ENCODE measurements at places on chromosomes 7 and 10. TPM values are rescaled to one million over a fixed set of nuclear protein-coding genes. Genes with fewer than 3 reads are reported as not detected.

DNA sequence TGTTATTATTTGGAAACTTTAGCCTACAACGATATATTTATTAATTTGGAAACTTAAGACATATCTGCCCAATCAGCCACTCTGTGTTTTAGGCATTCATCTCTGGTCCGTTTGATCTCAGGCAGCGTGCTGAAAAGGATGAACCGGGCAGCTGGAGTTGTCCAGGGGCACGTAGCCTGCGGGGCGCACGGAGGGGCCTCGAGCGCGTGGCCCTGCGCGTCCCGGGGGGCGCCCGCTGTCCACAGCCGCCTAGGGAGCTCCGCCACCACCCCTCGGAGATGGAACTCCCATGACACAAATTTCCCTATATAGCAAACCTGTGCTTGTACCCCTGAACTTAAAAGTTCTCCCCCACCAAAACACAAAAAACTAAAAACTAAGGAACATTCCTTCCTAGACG, 24.3 kb upstream of the MKI67 start:
- DNase-seq = no peak

Gene SLC18A3
- not detected for total RNA-seq

DNA sequence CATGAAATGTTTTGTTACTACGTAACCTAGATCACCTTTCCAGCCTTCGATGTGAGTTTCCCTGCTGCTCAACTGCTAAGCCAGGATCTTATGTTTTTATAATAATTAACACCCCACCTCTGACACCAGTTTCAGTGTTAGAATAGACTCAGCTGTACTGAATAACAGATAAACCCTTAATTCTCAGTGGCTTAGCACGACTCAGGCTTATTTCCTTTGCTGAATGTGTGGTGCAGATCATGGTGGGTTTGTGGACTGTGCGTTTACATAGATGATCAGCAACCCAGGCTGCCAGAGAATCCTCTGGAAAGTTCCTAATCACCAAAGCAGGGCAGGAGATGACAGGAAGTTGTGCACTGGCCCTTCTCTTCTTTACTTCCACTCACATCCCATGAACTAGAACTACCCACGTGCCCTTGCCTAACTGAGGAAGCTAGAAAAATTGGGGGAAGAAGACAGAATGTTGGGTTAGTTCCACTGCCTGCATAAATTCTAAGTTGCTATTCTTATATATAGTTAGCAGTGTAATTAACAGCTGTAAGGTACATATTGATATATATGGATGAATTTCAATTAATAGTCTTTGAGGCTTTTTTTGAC, 111.8 kb downstream of the MAPK8 start:
- DNase-seq = no peak

DNA sequence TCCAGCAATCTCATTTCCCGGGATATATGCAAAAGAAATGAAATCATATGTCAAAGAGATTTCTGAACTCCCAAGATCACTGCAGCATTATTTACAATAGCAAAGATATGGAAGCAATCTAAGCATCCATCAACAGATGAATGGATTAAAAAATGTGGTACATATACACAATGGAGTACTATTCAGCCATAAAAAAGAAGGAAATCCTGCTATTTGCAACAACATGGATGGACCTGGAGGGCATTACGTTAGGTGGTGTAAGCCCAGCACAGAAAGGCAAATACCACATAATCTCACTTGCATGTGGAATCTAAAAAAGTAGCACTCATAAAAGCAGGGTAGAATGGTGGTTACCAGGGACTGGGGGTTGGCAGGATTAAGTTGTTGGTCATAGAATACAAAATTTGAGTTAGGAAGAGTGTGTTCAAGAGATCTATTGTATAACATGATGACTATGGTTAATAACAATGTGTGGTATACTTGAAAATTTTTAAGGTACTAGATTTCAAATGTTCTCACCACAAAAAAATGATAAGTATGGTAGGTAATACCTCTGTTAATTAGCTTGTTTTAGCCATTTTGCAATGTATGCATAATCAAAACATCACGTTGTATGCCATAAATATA, 32.9 kb upstream of the EIF5AL1 start:
- no peak for DNase-seq

Data from H4 (cell line).